ENCODE measurements at places on chromosomes 2 and 18. TPM values are rescaled to one million over a fixed set of nuclear protein-coding genes. Genes with fewer than 3 reads are reported as not detected.

DNA sequence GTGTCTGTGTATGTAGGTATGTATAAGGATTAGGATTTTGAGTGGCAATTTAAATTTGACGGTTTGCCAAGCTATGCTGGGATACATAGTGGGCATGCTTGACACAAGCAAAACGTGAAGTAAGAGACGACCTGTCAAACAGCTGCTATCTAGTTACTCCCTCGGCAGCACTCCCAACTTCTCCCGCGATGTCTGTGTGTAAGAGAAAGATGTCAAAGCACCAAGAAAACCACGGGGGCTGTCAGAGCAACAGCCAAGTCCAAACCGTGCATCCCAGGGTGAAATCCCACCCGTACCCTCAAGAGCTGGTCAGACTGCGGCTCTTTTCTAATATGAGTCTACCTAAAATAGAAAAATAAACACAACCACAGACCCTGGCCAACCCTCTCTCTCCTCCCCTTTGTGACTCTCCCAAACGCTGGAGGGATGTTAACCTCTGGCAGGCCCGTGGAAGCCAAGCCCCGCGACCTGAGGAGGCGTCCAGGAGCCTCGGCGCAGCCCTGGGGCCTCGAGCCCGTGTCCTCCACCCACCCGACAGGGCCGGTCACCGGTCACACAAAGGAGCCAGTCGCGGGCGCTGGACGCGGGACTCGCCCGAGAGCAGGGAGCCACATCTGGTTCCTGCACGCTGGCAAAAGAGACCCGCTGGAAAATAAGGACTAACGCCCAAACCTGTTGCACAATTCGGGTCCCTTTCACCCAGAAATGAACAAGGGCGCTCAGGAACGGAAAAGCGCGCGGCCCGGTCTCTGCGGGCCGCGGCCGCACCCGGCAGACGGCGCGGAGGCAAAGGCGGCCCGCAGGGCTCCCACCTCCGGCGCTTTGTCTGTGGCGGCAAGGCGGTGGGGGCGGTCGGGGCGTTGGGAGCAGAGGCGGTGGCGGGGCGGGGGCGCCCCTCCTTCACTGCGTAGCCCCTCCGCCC, 925 bp downstream of the SESTD1 start:
- no peaks in the 10 kb centered on the region for H3K27me3 ChIP-seq
- H3K27ac ChIP-seq = peak overlapping the region; percentile 69
- DNase-seq = peak; percentile 37
- peak overlapping the region; percentile 60 for H3K4me3 ChIP-seq
- no peaks in the 10 kb centered on the region for H3K4me1 ChIP-seq

SCN9A gene
- 1.5 TPM for total RNA-seq

DNA sequence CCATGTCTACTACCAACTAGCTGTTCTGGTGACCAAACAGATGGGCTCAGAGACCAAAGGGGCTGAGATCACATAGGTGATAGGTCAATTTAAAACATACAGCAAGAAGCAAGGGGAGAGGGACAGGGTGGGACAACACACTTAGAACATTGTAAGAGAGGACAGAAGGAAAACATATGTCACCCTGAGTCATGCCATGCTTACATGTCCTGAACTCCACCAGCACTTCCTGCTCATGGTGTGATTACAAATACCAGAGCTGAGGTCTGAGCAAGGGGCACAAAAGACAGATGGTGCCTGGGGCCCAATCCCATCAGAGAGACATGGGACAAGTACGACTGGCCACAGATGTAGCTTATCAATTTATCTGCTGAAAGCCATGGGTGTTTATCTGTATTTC, 28.7 kb upstream of the GALNT14 start:
- DNase-seq = no peak
- H3K36me3 ChIP-seq = no peaks in the 10 kb centered on the region
- no peaks in the 10 kb centered on the region for H3K27me3 ChIP-seq
- H3K27ac ChIP-seq = no peak overlapping the region
- H3K4me1 ChIP-seq = no peaks in the 10 kb centered on the region

DNA sequence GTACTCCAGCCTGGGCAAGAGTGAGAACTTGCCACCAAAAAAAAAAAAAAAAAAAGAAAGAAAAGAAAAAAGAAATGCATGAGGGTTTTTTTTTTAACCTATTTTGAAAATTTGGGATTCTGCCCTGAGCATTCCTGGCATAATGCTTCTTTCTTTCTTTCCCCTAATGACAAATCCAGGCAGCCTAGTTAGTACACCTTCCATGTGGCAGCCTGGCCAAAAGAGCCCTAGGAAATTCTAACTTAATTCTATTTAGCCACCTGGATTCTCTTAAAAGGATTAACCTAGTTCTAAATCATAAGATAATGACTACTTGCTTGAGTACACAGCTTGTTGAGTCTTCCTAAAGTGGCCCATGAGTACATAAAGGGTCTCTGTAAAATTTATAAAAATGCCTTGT, 160.1 kb downstream of the THADA start:
- H3K27me3 ChIP-seq = no peaks in the 10 kb centered on the region
- H3K4me3 ChIP-seq = no peak overlapping the region
- DNase-seq = no peak
- no peak overlapping the region for H3K27ac ChIP-seq
- H3K4me1 ChIP-seq = no peaks in the 10 kb centered on the region

DNA sequence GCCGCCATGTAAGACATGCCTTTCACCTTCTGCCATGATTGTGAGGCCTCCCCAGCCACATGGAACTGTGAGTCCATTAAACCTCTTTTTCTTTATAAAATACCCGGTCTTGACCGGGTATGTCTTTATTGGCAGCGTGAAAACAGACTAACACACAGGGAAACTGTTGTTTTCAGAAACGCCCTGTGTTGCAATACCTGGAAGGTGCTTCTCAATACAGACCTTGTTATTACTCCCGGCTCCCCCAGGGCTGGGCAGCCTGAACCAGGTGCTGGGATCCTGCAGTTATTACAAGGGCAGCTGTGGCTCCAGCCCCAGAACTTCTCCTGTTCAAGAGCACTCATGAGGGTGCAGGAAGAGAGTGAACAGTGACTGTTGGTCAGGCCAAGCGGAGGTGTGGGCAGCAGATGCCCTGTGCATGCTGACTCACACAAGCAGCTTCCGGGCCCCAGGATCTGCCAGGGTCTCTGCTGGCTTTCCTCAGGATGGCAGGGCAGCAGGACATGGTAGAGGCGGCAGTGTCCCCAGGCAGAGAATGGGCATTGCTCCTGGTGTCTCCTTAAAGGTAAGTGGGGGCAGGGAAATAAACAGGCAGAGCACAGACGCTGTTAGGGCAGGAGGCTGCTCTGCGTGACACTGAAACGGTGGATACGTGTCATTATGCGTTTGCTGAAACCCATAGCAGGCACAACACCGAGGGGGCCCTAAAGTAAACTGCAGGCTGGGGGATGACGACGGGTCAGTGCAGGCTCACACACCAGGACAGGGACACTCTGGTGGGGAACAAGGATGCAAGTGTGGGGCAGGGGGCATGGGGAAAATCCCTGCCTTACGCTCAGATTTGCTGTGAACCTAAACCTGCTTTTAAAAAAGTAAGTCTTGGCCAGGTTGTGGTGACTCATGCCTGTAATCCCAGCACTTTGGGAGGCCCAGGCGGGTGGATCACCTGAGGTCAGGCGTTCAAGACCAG, 89.1 kb downstream of the NDUFA10 start:
- H3K4me1 ChIP-seq = no peaks in the 10 kb centered on the region
- no peaks in the 10 kb centered on the region for H3K36me3 ChIP-seq
- no peak overlapping the region for H3K4me3 ChIP-seq
- no peak overlapping the region for H3K27ac ChIP-seq
- peak; percentile 7 for DNase-seq
- H3K27me3 ChIP-seq = no peaks in the 10 kb centered on the region

DNA sequence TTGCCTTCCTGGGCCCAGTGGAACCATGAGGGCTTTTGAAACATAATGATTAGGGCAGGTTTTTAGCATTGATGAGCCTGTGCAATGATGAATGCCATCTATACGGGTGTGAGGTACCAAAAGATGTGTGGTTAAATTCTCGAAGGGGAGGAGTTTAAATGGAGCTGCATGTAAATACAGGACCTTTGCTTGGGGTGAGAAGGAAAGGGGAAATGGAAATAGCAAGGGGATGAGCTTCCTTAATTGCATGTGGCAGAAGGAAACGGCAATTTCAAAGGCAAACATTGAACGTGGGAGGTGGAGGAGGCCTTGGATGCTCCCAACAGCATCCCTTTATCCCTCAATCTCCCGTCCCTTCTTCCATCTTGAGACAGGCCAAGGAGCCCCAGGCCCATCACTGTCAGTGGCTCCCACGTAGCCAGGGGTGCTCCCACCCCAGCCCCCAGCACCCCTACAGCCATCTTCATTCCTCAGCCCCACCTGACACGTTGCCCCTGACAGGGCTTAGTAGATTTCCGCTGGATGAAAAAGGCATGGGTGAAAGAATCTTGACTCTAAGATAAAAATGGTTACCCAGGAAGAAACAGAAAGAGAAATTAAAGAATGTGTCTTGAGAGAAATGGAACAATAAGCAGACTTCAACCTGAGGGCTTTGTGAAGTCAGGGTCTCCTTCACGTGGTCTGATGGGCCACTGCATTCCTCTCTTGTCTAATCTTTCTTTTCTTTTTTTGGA, 32.5 kb downstream of the INPP5D start:
- H3K4me1 ChIP-seq = no peaks in the 10 kb centered on the region
- H3K27me3 ChIP-seq = no peaks in the 10 kb centered on the region
- no peak overlapping the region for H3K4me3 ChIP-seq

DNA sequence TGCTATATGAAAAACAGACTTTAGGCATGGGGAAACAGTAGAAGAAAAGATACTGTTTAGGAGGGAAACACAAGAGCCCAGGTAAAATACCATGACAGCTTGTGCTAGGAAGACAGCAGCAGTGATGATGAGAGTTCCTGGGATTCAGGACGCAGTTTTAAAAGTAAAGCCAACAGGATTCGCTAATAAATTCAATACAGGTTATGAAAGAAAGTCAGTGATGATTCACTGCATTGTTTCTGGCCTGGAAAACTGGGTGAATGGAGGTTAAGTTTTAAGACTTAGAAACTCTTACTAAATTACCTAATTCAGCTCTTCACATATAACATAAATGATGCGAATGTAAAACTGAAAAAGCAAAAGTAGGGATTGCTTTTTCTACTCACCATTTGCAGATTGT, 27.9 kb upstream of the RNU4ATAC start:
- no peak overlapping the region for H3K4me3 ChIP-seq
- H3K27me3 ChIP-seq = no peaks in the 10 kb centered on the region
- H3K27ac ChIP-seq = no peak overlapping the region
- no peaks in the 10 kb centered on the region for H3K36me3 ChIP-seq
- no peak for DNase-seq

GRCh38 chr2:159904127-159904958, 106.3 kb upstream of the CD302 start:
- peak within 1 kb of the TSS; percentile 14 for H3K4me3 ChIP-seq
- DNase-seq = no peak
- no peaks in the 10 kb centered on the region for H3K36me3 ChIP-seq
- no peaks in the 10 kb centered on the region for H3K27me3 ChIP-seq
- H3K4me1 ChIP-seq = no peaks in the 10 kb centered on the region
- no peak within 1 kb of the TSS for H3K27ac ChIP-seq

DNA sequence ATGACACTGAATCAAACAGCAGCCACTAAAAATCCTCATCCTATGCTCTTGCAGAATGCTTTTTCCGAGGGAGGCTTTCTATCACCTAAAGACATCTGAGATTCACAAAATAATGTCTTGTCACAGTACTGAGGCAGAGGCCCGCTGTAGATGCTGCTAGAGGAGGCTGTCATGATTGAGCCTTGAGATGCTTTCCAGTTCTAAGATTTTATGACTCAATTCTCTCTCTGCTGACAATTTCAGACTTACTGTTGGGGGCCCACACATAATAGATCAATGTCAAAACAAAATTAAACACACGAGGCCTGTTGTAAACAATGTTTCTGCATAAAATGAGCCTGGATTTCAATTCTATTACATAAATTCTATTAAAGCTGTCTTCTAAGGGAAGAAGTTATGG, 132.7 kb upstream of the ARL4C start:
- no peaks in the 10 kb centered on the region for H3K27me3 ChIP-seq
- H3K36me3 ChIP-seq = no peaks in the 10 kb centered on the region
- no peak overlapping the region for H3K4me3 ChIP-seq
- H3K4me1 ChIP-seq = no peaks in the 10 kb centered on the region
- DNase-seq = no peak

TMEM185B gene
- 11.5 TPM for total RNA-seq

DNA sequence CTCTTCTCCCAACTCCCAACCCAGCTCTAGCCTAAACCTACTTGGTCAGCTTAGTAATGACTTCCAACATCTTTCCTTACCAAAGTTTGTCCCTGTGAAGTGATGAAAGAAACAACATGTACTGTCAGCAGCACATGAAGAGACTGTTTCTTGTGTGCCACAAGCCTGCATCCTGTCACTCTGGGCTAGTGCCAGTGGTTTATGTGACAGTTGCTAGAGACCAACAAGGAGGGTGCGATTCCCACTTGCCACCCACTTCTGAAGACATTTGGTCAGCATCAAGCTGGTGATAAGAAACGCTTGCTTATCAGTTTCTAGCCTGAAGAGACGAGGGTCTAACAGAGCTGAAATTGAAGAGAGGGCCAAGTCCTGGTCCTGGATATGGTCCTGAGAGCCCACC, 132.6 kb downstream of the COL4A4 start:
- no peak overlapping the region for H3K27ac ChIP-seq
- DNase-seq = no peak
- no peaks in the 10 kb centered on the region for H3K4me1 ChIP-seq
- no peak overlapping the region for H3K4me3 ChIP-seq
- H3K27me3 ChIP-seq = no peaks in the 10 kb centered on the region

DYNAP gene
- total RNA-seq = not detected

DNA sequence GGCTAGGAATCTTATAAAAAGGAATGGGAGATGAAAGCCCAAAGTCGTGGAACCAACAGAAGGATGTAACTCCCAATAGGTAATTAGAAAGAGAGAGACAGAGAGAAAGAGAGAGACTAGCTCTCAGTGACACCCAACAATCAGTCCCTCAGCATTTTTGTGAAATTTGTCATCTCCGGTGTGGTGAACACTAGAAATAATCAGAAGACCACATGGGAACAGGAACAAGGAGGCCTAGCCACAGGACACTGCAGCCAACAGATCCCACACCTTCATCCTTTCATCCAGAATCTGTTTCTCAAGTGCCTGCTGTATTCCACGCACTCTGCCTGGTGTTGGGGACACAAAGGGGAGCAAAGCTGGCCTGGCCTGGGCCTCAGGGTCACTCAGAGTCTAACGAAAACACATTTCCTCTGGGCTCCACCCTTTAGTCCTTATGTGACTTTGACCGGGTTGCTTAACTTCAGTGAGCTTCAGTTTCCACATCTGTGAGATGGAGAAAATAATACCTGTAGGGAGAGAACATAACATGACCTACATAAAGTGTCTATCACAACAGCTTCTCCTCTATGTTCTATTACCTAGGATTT, 53.1 kb downstream of the EHD3 start:
- H3K4me1 ChIP-seq = no peaks in the 10 kb centered on the region
- no peaks in the 10 kb centered on the region for H3K36me3 ChIP-seq
- no peak overlapping the region for H3K27ac ChIP-seq
- no peaks in the 10 kb centered on the region for H3K27me3 ChIP-seq
- H3K4me3 ChIP-seq = no peak overlapping the region
